ENCODE measurements at places on chromosomes 6 and 20. TPM values are rescaled to one million over a fixed set of nuclear protein-coding genes. Genes with fewer than 3 reads are reported as not detected.

Gene FUT9
- not detected for total RNA-seq

Gene SSTR4
- 0.12 TPM for total RNA-seq

Gene FOXQ1
- 2.5 TPM for total RNA-seq

Gene GLYATL3
- total RNA-seq, result not detected

Gene ID4
- 1.4 TPM for total RNA-seq

Gene SPATA2
- total RNA-seq, result 10.1 TPM

Data from A549 treated with CORT108297 at 1 μM for 4 hours (cell line).